Activated CD4-positive, alpha-beta T cell treated with anti-CD3 and anti-CD28 coated beads, Interleukin-10, Interleukin-2, amounts not matched to agents 100 ng/mL and 50 ng/mL, durations not matched to agents 16 hours and 8 hours (primary cell): ENCODE measurements at places on chromosomes 6 and 20.

GRCh38 chr20:62743777-62744317 lies 35.2 kb downstream of the NTSR1 start:
- DNase-seq, result no peak

GRCh38 chr6:154783229-154783628 lies 50.0 kb downstream of the SCAF8 start:
- no peak for DNase-seq

DNA sequence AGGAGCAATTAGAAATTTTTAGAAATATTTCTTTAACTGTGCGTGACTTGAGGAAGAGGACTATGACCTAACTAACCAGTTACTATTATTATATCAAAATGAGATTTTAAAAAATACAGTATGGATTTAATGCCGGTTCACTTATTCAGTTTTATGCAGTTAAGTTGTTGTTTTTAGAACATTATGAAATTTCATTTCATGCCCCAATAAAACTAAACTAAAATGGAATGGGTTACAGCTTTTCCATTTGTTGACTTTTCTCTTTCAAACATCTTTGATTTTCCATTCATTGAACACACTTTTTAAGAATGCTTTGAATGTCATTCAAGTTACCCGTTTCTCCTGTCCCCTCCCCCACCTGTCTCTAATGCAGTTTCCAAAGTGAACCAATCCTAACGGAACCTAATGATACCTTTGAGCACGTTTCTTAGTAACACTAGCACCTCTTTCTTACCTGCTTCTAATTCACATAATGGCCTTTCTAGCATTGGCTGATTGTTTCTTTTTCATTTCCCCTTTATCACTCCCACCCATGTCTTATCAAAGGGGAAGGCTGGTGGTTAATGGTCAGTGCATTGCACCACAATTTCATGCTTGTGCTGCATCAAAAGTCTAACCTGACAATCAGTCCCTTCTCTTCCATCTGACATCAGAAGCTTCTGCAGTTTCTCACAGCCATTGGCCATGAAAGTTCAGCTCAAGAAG lies 262.2 kb upstream of the TAB2 start:
- DNase-seq, result no peak

- no peak for DNase-seq
Measured at GRCh38 chr6:136657666-136658065, 107.4 kb upstream of the MAP7 start.

DNA sequence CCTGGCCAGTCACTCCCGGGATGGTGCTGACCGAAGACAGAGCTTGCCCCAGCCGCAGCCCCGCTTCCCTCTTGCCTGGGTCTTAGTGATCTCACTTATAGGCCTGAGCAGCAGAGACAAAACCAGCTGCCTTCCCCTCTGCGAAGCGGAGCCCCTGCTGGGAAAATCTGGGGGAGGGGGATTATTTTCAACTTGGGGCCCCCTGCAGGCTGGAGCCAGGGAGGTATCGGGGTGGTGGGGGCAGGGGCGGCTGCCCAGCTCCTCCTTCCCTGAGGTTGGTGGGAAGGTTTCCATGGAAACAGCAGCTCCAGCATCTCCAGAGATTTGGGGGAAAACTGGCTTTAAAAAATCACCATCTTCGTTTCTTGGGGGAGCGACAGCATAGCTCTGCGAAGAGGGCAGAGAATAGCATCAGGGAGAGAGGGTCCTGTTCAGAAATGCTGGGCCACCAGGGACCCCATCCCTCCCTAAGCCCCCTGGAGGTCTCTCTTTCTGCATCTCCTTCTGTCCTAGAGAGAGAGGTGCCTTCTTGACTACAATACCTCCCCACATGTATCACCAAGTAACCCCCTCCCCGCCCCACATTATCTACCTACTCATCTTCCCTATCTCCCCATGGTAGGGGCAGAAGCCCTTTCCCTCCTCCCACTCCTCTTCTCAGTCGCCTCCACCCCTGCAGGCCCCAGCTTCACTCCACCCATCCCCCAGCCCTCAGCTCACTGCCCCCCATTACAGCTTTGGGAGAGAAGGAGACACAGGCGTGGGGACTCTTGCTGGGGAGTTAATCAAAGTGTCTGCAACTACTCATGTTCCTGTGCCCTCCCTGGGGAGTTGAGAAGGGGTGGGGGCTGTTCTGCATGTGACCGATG lies 88.4 kb upstream of the CCDC167 start:
- no peak for DNase-seq
